ENCODE measurements at places on chromosomes 6 and 20. TPM values are rescaled to one million over a fixed set of nuclear protein-coding genes. Genes with fewer than 3 reads are reported as not detected.

- DNase-seq, result no peak
These were observed 7.3 kb upstream of the USP45 start for GRCh38 chr6:99522531-99522930.

DNA sequence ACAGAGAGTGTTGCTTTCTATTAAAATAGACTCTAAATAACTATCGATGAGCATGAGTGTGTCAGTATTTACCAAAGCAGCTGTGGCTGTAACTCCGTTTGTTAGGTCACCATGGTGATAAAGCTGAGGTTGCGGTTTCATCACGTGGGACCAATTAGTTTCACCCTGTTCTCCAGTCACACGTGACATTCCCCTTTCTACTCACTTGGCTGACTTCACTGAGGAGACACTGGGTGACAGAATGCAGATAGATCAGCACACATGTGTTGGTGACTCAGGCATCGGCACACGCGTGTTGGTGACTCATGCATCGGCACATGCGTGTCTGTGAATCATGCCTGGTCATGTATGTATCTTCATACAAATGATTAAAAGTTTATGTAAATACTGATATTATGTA lies 285.4 kb downstream of the THBS2 start:
- DNase-seq, result no peak

Gene VNN1
- not detected for polyA plus RNA-seq

GRCh38 chr6:116836606-116837342 lies 7.9 kb upstream of the GPRC6A start:
- no peak for DNase-seq

Gene GUCA1A
- 1.9 TPM for polyA plus RNA-seq

GRCh38 chr6:138797806-138798446 lies 2.0 kb downstream of the ECT2L start:
- DNase-seq, result no peak

DNA sequence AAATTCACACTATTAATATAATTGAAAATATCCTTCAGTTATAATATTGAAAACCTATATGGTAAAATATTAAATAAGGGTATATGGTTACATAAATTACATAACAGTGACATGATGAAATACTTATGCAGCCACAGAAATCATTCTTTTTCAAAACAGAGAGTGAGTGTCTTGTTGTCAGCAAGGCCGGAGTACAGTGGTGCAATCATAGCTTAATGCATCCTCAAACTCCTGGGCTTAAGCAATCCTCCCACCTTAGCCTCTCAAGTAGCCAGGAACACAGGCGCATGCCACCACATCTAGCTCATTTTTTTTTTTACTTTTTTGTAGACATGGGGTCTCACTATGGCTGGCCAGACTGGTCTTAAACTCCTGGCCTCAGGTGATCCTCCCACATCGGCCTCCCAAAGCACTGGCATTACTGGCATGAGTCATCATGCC lies 40.4 kb downstream of the FAM8A1 start:
- DNase-seq, result no peak
